Fibroblast of skin of back (primary cell): ENCODE measurements at places on chromosomes 2 and 18.

- DNase-seq: peak; percentile 82
Observed at GRCh38 chr2:71385012-71385411, 53.4 kb downstream of the ZNF638 start.

DNA sequence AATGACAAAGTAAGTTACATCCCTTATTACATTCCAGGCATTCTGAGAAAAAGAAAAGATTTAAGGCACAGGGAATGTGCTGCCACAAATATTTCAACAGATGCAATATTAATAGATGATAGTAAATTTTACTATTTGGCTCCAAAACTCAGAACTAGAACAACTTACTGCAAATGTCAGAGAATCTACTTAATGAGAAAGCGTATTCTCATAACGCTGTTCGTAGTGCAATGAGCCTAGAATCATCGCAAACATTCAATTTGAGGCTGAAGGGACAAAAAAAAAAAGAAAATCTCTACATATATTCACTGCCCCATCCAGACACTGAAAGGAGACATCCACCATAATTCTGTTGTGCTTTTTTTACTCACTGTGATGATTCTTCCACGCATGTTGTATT, 272.1 kb upstream of the DOK6 start:
- no peak for DNase-seq

DNA sequence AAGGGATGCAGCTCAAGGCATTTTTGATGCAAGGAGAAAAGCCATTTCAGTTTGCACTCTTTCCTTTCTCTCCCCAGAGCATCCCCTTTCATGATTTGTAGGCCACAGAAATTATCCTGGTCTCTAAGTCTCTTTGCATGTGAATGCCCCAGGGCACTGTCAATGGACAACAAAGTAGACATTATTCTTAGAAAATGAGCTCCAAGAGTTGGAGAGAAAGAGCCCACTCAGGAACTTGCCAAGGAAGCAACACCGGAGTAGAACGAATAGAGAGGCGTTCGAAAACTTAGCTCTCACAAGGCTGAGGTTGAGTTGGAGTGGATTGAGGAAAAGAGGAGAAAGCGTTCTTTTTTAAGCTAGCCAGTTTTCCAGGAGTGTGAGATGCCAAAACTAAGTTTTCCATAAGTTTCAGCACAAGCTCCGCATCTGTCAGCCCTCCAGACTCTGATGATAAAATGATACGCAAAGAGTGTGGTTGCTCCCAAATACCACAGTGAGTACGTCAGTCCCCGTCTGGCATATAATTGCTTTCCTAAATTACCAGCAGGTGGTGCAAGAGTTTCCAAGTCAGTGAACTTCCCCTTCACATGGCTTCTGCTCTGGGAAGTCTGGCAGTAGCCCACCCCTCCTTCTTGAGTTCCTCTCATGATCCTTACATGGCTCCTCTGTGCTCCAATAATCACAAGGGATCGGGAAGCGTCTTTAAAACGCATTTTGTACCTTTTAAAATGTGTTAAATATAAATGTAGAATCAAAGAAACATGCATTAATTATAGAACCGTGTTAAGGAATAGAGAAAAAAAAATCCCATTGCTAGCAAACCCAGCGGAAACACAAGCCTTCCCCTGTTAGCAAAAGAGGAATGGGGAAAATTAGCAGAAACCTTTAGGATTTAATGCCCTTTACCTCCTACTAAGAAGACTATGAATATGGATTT, 1060.6 kb upstream of the FANCL start:
- DNase-seq: peak; percentile 86

GRCh38 chr2:7929281-7929680, 752.6 kb upstream of the ID2 start:
- no peak for DNase-seq

GRCh38 chr18:79604913-79605880, 74.4 kb upstream of the CTDP1 start:
- no peak for DNase-seq

DNA sequence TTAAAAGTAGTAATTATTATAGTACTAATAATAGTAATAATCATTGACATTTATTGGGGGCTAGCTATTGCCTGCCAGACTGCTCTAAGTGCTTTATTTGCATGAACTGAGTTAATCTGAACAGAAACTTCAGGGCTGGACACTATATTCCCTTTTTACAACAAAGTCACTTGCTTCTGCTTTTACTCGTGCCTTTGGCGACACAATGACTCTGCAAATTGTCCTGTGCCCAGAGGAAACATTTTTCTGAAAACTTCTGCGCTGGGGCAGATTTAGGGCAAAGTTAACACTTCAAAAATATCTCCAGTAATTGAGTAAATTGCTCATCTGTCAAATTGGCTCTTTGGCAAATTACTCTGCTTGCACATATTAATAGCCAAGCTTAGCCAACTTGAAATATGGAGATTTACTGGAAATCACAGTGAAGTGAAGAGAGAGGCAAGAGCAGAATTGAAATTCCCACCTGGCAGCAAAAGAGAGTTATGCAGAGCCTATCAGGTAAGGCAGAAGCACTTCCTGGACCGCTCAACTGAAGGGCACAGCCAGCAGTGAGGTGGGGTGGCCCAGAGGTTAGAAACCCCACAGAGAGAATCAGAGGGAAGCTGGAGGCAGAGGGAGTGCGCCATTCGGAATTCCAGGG, 36.3 kb downstream of the BMP10 start:
- no peak for DNase-seq
